Central memory CD4-positive, alpha-beta T cell (primary cell): ENCODE measurements at places on chromosomes 3 and 15.

DNA sequence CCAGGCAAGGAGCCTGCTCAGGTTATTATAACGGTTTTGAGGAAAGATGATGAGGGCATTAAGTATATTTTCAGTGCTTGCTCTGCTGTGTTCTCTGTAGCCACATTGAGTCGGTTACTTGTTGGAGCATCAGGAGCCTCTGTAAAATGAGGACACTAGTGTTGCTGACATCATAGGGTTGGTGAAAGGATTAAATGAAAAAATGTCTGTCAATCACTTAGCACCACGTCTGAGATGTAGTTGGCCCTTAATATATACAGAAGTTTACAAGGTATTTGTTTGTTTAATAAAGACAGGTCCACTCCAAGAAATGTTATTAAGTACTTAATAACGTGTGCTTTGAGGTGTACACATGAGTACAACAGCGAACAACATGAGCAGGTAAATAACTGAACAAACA is 735 bp upstream of the SLC25A26 start:
- DNase-seq: no peak

DNA sequence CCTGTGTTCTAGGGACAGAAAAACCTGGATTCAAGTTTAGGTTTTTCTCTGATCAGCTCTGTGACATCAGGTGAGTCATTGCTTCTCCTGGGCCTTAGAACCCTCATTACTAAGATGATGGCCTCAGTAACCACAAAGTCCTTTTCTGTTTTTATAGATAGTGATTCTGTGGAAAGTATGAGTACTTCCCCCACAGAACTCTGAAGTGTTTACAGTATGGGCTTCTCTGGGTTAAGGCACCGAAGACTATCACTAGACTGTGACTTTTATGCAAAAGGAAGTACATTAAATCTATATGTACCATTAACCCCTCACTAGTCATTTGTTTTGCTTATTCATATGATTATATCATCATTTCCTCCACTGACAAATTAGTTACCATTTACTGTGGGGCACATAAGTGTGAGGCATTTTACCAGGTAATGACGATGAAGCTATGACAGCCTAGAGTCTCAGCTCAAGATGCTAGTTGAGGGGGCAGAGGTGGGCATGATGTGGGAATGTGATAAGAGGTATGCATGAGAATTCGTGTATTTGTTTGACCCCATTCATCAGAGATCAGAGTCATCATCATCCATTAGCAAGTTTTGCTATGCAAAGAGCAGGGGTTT is 15.0 kb upstream of the RORA start:
- no peak for DNase-seq

DNA sequence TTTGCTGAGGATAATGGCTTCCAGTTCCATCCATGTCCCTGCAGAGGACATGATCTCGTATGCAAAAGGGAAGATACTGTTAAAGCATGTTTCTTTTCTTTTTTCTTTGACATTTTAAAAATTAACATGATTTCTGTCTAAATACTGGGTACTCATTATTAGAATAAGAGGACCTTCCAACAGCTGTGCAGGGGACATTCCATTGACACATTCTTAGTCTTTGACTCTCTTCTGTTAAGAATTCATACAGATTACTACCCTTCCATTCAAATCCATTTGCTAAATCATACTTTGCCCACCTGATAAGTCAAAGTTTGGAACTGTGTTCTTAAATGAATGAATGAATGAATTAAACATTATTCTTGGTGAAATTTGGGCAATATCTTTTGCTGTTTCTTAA is 5.1 kb upstream of the CP start:
- no peak for DNase-seq

- no peak for DNase-seq
These were observed 25.7 kb downstream of the PCOLCE2 start for GRCh38 chr3:142863010-142863817.

- no peak for DNase-seq
These were observed 56.1 kb upstream of the PLXNA1 start for GRCh38 chr3:126926684-126927400.

- DNase-seq: no peak
These were observed 3.9 kb downstream of the EPM2AIP1 start for GRCh38 chr3:36989005-36989404.

- no peak for DNase-seq
These were observed 45.4 kb downstream of the PLOD2 start for GRCh38 chr3:146115619-146116018.

DNA sequence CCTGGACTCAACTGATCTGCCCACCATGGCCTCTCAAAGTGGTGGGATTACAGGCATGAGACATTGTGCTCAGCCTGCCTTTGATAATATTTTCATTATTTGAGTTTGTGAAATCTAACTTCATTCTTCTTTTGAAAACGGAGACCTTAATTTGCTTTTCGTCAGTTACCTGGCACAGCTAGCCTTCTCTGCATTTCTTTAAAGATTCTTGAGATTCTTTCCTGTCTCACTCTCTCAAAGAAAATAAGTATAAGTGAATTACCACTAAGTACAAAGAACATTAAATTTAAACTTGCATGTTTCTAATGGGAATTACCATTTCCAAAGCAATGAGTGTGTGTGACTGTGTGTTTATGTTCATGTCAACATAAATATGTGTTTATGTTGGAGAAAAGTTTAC is 187.9 kb downstream of the NFKBIZ start:
- no peak for DNase-seq

DNA sequence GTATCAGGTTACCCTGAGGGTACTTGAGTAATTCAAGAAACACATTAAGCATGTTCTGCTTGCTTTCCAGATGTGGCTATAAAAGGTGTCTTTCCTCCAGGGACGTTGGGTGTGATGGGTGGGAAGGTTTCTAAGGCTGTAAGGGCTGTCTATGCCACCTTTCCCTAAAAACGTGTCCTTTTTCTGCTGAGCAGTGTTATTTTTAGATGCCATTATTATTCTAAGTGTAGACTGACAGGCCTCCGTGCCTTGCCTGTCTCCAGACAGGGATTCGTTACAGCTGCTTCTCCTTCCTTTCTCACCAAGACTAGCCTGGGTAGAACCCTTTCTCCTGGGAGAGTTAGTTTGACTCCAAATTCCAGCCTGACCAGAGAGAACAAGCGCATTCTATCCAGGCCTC is 26.8 kb upstream of the RHO start:
- no peak for DNase-seq

DNA sequence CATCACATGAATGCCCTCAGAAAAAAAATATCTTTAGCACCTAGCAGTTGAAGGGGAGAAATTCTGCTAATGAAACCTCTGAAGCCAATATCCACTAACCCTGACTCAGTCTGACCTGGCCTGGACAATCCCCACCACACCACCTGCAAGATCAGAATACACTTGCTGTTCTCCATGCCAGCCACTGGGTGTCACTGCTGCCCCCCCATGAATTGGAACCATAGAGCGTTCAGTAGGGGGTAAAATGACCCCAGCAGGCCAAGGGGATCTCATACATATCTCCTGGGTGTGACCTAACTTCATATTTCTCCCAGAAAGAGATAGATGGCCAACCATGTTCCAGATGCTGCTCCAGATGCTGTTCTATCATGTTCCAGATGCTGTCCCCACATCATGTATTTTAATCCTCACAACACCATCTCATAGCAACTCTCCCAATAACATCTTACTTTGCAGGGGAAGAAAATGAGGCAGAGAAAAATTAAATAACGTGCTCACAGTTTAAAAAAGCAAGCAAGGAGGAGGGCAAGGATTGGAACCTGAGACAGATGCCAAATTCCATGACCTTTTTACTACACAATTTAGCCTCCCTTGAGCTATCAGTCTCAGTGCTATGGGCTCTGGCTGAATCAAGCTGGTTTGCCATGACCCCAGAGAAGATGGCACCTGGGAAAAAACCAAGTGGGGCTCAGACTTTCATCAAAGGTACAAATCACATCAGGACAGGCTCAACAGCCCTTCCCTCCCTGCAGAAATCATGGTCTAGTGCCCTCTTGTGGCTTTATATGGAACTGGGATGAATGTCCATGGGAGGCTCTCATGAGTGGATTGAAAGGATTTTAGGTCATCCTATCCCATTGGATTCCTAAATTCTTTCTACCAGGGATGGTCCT is 12.4 kb downstream of the NTRK3 start:
- DNase-seq: no peak

DNA sequence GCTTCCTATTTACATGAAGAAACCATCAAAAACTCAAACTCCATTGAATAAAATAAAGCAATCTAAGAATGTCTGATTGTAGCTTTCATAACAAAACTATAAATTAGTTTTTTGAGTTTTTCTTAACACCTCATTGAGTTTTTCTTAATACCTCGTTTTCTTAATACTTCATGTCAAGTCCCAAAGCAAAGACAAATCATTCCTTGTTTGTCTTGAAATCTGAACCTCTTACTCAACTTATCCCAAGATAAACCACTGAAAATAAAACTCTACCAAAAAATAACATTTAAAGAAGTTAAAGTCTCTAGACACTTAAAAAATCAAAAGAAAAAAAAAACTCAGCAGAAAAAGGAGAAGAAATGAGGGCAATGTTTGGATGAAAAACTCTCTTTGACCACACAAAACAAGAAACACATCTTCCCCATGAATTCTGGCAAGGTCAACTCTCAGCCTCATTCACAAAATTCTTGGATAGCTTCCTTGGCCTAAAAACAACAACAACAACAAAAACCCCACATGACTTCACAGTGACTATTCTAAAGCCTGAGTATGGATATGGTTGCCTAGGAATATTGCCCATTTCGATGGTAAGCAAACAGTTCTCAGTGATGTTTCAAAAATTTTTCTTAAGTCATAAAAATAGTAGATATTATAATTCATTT is 38.2 kb downstream of the TMCC1 start:
- DNase-seq: no peak

DNA sequence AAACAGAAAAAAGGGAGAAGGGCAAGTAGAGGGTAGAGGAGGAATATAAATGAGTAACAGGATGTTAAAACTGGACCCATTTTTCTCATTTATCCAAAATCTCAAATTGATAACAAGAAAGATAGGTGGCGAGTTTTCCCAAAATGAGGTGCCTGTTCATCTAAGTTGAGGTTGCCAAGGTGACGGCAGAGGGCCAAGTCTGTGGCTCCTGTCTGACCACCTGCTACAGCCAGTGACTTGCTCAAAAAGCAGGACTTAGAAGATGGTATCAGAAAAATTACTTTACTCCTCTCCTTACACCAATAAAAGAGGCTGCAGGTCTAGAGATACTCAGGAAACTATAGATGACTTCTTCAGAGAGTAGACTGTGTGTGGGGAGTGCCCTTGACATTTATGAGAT is 137.6 kb upstream of the ZNF385D start:
- DNase-seq: no peak

- DNase-seq: peak; percentile 7
These were observed 111.6 kb downstream of the AQP9 start for GRCh38 chr15:58249646-58250312.

GRCh38 chr3:9422712-9423424 is 25.5 kb downstream of the SETD5 start:
- peak; percentile 36 for DNase-seq

DNA sequence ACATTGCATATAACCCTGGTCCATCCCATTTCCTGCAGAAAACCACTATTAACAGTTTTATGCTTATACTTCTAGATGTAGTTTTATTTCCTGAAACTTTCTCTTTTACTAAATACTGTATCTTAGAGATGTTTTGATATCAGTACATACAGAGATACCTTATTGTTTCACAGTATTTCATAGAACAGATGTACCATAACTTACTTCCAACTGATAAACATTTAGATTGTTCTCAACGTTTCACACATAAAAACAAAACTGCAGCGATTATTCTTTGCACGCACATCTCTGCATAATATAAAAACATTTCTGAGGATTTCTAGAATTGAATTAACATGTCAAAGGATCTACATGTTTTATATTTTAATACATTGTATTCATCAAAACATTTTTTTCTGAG is 2.6 kb downstream of the ZNF80 start:
- no peak for DNase-seq

GRCh38 chr3:146161663-146162002 is 649 bp upstream of the PLOD2 start:
- DNase-seq: no peak

DNA sequence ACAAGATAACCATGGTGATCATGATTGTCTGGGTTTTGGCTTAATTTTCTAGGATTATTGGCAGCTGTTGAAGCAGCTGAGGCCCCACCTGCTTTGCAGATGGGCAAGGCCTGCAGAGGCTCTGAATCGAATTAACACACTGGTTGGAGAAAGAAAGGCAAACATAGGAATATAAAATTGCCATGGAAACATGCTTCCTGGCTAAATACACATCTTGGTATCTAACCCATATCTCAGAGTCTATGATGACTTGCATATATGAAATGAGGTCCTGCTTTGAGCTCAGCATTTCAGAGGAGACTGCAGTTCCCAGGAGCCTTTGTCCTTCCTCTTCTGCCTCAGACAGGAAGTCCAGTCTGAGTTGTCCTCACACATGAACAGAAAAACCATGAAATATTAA is 24.3 kb upstream of the SV2B start:
- no peak for DNase-seq

DNA sequence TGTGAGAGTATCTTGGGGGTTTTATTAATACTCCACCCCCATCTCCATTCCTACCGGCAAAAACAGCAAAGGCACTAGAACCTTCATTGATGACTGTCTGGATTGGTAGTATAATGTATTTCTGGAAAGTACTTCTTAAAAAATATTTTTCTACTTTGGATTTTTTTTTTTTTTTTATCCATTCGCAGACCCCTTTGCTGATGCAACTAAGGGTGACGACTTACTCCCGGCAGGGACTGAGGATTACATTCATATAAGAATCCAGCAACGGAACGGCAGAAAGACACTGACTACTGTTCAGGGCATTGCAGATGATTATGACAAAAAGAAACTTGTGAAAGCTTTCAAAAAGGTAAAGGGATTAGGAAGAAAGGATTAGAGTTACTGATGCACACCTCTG is 1.2 kb downstream of the EIF1B start:
- DNase-seq: no peak

GRCh38 chr15:43347114-43347513 is 16.7 kb upstream of the LCMT2 start:
- no peak for DNase-seq

DNA sequence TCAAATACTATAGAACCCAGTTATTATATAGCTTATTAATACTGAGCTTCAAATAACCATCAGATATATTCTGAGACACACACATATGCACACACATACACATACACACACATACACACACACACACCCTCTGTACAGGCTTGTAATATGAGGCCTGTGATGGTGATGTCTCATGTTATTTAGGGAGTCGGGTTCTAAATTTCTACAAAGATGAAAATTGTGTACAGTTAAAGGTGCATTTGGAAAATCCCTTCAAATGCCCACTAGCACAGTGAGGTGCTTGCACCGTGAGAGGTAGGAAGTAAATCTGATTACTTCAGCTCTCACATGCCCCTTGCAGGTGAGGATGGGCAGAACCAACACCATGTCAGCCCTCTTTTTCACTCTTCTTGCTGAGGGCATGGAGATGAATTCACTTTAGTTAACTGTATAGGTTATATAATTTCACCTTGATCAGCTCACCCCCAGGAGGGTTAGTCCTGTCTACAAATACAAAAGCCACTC is 294.5 kb upstream of the PROK2 start:
- no peak for DNase-seq

GRCh38 chr3:9690451-9691450 is 12.9 kb upstream of the CPNE9 start:
- no peak for DNase-seq
